Hematopoietic multipotent progenitor cell (in vitro differentiated cells): ENCODE measurements at places on chromosomes 6 and 20. TPM values are rescaled to one million over a fixed set of nuclear protein-coding genes. Genes with fewer than 3 reads are reported as not detected.

DNA sequence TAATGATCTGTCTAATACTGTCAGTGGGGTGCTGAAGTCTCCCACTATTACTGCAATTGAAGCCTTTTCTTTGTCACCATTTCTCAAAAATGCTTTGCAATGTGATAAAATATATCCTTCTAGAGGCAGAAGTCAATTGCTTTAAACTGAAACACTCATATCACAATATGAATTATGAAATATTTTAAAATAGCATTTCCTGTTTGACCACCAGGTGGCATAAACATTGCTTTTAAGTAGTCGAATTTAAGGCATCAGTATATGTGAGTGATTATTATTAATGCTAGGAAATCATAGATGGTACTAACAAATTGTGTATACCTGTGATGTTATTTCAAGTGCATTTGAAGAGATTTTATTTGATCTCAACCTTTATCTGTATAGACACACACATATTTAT lies 87.5 kb downstream of the MEI4 start:
- no peak for DNase-seq

Gene TMEM217
- total RNA-seq, result 13.7 TPM

- DNase-seq, result no peak
Observed at GRCh38 chr6:25248123-25248522, 31.1 kb upstream of the CARMIL1 start.

- DNase-seq, result no peak
Observed at GRCh38 chr6:26470643-26471042, 12.9 kb downstream of the BTN2A1 start.

DNA sequence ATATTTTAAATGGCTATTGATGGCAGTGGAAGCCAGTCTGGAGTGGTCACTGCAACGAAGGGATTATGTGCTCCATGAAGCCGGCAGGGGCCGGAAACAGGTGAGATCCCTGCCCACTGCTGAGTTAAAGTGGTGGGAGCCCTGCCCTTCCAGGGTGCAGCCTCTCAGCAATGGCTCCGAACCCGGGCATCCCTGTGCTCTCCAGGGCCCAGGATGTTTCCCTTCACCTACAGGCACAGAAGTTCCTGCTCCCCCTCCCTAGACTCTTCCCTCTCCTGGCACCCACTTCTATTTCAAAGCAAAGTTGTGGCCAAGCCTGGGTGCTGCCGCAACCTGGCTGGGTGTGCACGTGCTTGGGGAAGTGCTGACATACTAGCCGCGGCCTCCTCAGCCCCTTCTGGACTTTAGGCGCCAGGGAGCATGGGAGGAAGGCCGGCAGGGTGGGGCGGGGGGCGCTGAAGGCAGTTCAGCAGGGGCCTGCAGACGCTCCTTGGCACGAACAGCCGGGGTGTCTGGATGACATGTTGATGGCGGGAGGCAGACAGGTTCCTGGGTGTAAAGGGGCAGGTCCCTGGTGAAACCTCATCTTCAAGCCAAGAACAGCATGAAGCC lies 452.3 kb downstream of the HTR1B start:
- DNase-seq, result no peak

DNA sequence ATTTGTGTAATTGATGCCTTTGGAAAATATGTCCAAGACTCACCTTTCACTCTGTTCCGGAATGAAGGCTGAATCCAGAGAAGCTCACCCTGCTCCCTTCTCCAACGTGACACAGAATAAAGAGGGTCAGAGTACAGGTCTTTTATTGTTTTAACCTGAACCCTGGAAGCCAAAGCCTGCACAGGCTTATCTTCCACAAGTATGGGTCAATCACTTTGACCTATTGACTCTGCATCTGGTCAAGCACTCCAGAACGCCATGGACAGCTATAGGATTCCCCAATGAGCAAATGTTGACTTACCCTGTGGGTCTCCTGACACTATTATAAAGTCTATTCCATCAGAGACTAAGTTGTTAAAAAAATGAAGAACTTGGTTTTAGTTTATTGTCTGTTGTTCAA lies 158.4 kb upstream of the MYLIP start:
- DNase-seq, result no peak

DNA sequence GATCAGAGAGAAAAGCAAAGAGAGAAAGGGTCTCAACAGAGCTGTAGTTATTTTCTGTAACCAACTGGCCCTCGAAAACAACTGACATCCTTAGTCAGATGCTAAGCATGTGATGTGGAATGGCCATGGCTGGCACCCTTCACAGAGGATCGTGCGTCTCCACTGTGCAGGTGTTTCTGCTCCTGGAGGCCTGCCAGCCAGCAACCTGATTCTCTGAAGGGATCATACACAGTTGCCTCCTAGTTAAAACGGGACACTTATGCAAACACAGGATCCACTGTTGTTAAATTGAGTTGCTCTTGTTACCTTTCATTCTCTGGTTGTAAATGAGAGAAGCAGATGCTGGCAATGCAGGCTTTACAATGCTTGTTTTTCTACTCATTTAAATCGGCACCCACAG lies 148.5 kb downstream of the HDGFL1 start:
- DNase-seq, result no peak

- no peak for DNase-seq
Observed at GRCh38 chr6:75603106-75603420, 1.4 kb downstream of the SENP6 start.

Gene LRRN4
- total RNA-seq, result under 0.01 TPM

- peak; percentile 56 for DNase-seq
Observed at GRCh38 chr20:43448748-43449535, 8.8 kb upstream of the SRSF6 start.

GRCh38 chr6:127267646-127268625 lies 1.3 kb downstream of the RNF146 start:
- DNase-seq, result no peak

Gene PAK1IP1
- total RNA-seq, result 4.0 TPM

- DNase-seq, result no peak
Observed at GRCh38 chr6:22557007-22557406, 12.4 kb upstream of the HDGFL1 start.

- no peak for DNase-seq
Observed at GRCh38 chr20:38523697-38524096, 51.1 kb downstream of the RALGAPB start.

Gene FAM217B
- total RNA-seq, result 2.7 TPM

DNA sequence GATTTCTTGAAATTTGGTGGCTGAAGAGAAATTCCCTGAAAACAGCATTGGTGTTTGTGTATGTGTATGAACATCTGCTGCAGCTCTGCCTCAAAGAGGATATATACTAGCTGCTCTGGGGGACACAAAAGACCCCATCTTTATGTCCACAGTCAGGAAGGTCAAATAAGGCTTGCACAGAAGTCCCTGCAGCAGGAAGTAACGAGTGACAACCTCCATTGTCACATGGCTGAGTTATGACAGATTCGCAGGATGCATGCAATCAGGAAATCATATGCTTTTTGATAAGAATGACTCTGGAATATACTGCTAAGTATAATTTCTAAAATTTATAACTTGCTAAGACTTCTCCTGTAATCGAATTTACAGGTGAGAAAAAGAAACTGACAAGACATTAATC lies 225.9 kb upstream of the CST7 start:
- DNase-seq, result peak; percentile 9
